ENCODE measurements at places on chromosomes 1 and 21.

DNA sequence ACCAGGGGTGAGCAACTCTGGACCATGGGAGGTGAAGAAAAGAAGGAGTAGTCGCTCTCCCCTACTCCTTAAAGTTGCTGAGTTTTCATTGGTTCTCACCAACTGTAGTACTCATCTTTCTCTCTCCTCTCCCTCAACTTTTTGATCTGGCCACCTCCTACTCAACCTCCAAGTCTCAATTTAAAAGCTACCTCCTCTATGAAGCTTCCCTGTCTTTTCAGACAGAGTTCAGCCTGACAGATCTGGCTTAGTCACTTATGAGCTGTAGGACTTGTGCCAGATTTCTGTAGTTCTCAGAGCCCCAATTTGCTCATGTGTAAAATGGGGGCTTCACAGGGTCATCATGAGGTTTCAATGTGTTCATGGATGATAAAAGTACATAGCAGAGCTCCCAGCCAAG is 34.5 kb upstream of the HTR1D start:
- no peak for DNase-seq

DNA sequence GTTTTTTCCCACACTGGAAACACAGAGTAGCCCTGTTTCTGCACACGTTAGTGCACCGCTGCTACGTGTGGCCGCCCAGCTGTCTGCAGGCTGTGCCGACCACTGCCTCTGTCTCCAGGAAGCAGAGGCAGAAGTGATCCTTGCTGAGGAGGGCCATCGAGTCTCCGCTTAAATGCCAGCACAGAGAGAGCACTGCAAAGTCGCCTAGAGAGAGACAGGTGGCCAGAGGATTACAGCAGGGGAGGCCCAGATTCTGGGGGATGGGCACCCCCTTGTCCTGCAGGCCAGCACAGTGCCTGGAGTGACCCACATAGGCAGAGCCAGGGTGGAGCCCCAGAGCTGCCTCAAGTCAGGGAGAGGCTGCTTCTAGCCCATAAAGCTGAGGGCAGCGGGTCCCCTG is 6.1 kb downstream of the TPRG1L start:
- DNase-seq = no peak

DNA sequence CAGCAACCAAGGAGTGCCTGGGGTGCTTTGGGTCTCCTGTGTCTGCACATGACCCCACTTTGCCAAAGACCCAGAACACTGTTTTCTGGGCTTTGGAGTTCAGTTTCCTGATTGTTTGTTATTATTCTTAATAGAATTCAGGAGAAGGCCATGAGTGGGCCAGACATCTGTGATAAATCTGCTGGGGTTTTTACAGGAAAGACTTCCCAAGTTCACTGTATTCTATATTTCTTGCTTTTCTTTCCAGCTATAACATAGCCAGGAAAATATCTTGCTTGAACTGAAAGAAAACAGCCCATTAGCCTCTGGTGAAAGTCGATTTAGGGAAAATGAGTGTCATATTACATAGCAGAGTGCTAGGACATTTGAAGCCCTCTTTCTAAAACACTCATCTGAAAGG is 345.1 kb upstream of the USP24 start:
- DNase-seq = no peak

- no peak for DNase-seq
These were observed 69.4 kb downstream of the TCP10L start for GRCh38 chr21:32515874-32516273.

DNA sequence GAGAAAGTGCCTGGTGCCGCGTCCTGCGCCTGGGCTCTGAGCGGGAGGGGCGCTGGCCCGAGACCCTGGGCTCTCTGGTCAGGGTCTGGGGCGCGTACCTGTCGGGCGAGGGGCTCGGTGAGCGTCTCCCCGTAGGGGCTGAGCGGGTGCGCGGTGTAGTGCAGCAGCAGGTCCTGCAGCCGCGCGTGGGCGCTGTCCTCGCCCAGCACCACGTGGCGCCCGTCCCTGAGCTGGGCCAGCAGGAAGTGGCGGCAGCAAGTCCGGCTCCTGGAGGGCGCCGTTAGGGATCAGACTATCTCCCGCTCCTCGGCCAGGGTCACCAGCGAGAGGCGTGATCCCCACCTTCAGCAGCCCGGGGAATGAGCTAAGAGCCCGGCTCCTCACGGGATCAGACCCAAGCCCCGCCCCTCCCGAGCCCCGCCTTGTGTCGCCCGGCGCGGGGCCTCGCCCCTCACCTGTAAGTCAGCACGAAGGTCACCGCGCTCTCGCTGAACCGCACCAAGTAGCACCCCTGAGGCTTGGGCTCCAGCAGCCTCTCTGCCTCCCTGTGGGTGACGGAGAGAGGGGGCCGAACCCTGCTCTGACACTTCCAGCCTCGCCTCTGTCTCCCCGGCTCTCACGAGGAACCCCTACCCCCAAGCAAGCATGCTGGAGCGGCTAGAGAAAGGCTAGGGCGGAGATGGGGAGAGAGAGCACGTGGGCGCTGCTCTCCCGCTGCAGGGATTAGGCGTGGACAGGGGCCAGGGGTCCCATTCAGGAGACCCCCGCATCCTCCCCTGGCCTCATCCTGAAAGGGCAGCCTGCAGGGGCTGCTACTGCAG is 2.7 kb downstream of the SH2D2A start:
- peak; percentile 90 for DNase-seq

- no peak for DNase-seq
These were observed 32.9 kb downstream of the COL11A1 start for GRCh38 chr1:103075316-103076000.

DNA sequence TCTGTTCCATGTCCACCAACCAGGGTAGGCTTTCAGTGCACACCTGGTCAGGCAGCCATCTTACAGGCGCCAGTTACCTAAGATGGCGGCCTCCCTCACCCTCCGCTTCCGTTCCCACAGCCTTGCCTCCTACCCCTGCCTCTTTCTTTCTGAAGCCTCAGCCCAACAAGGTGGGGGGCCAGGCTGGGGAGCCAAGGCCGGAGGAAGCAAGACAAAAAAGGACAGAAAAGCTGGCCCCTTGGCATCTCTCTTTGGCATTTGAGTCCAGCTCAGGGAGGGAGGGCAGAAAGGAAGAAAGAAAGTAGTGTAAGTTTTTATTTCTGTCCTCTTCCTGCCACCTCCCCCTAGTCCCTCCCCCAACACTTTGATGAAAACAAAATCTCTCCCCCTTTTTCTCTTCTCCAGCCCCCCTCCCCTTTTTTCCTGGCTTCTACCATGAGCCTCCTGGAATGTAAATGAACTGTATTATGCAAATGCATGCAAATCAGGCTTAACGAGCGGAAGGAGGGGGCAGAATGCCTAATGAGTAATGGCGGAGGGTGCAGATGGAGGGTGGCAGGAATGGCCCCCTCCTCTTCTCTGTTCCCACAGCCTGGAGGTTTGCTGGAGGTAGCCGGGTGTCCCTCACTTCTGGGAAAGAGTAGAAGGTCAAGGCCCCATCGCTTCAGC is 43.8 kb downstream of the RHBG start:
- DNase-seq = no peak

- DNase-seq = no peak
These were observed 5.2 kb downstream of the SRM start for GRCh38 chr1:11054666-11055065.

DNA sequence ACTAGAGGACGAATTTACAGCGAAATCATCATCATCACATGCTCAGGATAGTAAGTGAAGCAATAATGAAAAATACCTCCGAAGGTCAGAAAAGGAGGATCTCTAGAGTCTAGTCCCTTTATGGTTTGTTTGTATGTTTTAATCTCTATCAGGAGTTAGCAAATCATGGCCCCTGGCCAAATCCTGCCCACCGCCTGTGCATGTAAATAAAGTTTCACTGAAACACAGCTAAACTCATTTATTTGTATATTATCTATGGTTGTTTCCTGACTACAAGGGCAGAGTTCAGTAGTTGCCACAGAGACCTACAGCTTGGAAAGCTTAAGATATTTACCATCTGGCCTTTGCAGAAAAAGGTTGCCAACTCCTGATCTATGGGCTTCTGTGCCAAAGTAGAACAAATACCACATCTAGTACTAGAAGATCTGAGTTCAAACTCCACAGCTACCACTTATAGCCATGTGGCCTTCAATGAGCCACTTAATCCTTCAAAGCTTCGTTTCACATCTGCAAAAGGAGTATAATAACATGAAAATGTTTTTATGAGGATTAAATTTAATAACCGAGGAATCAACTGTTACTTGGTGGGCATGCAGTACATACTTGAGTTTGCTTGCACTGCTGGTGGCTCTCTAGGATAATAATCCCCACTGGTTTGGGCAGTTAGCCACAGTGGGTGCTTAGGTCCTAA is 94.0 kb upstream of the KIF26B start:
- DNase-seq = no peak

- no peak for DNase-seq
These were observed 59.8 kb downstream of the PLEKHA6 start for GRCh38 chr1:204299814-204300365.

DNA sequence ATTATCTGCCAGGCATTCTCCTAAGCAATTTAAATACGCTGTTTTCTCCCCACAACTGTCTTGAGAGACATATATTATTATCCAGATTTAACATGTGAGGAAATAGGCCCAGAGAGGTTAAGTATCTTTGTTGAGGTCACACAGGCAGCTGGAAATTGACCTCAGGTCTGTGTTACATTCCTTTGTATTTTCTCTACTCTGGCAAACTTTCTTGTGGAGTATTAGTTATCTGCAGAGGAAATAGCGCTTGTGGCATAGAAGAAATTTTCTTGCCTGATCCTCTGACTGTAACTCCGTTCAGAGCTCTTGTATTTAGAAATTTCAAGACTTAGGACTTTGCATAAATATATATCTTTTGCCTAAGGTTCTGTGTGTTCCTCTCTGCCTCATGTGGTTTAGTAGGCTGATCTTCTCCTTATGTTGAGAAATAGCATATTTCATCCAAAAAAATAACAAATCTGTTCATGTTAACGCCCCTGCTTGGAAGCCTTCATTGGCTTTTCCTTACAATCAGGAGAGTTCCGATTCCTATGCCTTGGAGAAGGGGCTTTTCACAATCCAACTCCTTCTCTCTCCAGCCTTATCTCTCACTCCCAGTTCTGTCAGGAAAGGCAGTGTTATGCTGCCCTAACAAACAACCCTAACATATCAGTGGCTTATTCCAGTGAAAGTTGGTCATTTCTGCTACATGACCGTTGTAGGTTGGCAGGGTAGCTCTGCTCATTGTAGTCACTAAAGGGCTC is 2.5 kb upstream of the JUN start:
- DNase-seq = no peak

- peak; percentile 73 for DNase-seq
These were observed 22.7 kb downstream of the PGM1 start for GRCh38 chr1:63615768-63616420.

GRCh38 chr1:2939041-2939552 is 82.2 kb upstream of the ACTRT2 start:
- no peak for DNase-seq

- DNase-seq = no peak
These were observed 4.7 kb downstream of the AMY2B start for GRCh38 chr1:103576065-103576464.

- no peak for DNase-seq
These were observed 111.2 kb downstream of the SPAG17 start for GRCh38 chr1:118073648-118074435.

- DNase-seq = no peak
These were observed 64.3 kb upstream of the TINAGL1 start for GRCh38 chr1:31511848-31512615.

DNA sequence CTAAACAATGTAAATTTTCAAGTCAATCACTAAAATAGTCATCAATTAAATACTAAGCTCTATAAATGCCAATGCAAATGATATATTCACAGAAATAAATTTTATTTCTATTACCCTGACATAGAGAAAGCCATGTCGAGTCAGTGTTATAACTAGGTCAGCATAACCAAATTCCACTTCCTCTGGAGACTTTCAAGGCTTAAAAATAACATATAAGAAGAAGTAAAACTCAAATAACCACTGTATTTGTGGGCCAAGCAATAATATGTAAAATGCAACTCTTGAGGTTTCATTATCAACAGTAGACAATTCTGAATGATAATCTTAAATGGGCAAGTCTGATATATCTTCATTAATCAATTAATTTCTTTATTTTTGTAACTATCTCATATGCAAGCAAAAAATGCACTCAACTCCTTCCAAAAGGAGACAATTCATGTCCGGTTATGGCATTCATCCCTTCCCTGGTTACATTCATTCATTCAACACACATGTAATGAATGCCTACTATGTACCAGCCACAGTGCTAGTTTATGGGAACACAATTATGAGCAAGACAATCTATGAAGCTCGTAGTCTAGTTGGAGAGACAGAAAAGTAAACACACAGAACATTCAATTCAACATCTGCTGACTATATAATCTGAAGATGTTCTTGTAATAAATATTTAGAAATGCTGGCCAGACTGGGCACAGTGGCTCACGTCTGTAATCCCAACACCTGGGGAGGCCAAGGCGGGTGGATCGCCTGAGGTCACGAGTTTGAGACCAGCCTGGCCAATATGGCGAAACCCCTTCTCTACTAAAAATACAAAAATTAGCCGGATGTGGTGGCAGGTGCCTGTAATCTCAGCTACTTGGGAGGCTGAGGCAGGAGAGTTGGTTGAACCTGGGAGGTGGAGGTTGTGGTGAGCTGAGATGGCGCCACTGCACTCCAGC is 37.1 kb upstream of the CAP1 start:
- no peak for DNase-seq

DNA sequence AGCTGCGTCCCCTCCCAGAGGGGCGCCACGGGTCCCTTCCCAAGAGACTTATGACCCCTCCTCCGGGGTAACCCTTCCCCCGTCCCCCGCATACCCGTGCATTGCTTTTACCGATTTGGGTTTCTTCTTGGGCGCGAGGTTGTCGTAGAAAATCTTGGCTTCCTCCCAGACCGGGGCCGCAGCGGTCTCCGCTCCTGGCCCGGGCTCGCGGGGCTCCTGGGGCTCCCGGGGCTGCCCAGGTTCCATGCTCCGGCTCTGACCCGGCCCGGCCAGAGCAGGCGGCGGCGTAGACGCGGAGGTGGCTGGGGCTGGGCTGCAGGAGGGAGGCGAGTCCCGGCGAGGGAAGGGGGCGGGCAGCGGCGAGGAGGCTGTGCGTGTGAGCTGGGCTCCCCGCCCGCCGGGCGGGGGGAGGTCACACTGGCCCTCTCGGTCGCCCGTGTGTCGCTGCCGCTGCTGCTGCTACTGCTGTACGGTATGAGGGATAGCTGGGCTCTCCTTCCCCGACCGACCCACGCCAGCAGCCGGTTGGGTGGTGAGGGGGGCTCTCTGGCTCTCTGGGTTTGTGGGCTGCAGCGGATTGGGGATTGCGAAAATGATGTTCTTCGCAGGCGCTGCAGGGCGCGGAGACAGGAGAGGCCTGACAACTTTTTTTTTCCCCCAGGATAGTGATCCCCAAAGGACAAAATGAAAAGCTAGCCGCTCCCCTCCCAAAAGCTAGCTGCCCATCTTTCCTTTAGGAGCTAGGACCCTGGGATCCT is at the start of gene NT5C1A:
TSS of gene NT5C1A (minus strand) at position 315 of the 758 bp plus-strand sequence. CDS start at position 246, 69 bp downstream.
- peak; percentile 72 for DNase-seq

GRCh38 chr1:110280804-110281203 is 58.4 kb upstream of the RBM15 start:
- no peak for DNase-seq
